ENCODE measurements at places on chromosomes 1 and 21. TPM values are rescaled to one million over a fixed set of nuclear protein-coding genes. Genes with fewer than 3 reads are reported as not detected.

GRCh38 chr1:205763980-205764379 is 11.3 kb downstream of the RAB29 start:
- H3K4me3 ChIP-seq: no peak overlapping the region
- no peaks in the 10 kb centered on the region for H3K27me3 ChIP-seq
- H3K4me1 ChIP-seq: no peaks in the 10 kb centered on the region
- no peaks in the 10 kb centered on the region for H3K36me3 ChIP-seq

GRCh38 chr1:115164484-115164883 is 75.2 kb upstream of the TSPAN2 start:
- H3K36me3 ChIP-seq: no peaks in the 10 kb centered on the region
- H3K27ac ChIP-seq: no peak overlapping the region
- no peak overlapping the region for H3K4me3 ChIP-seq
- H3K27me3 ChIP-seq: no peaks in the 10 kb centered on the region
- no peak for DNase-seq

DNA sequence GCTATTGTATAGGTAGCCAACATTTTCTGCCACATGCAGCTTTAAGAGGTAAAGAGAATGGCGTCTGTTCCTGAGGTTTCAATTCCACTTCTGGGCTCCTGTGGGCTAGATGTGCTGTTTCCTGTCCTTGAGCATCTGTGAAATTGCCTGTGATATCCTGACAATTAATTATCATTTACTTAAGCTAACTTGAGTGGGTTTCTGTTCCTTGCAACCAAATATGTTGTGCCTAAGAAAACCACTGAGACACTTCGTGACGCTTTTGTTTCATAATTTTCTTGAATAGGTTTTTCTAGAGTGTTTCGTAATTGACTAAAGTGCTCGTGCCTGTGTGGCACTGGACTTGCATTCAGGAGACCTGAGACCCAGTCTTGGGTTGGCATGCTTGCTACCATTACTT is 127.3 kb upstream of the POU3F1 start:
- no peaks in the 10 kb centered on the region for H3K27me3 ChIP-seq
- no peak for DNase-seq
- H3K4me1 ChIP-seq: no peaks in the 10 kb centered on the region
- no peaks in the 10 kb centered on the region for H3K36me3 ChIP-seq

- H3K36me3 ChIP-seq: peaks cover 14% of the 10 kb centered on the region
- H3K27me3 ChIP-seq: no peaks in the 10 kb centered on the region
- no peak for DNase-seq
- peak overlapping the region; percentile 56 for H3K27ac ChIP-seq
Observed at GRCh38 chr21:33761441-33762036, 119.2 kb downstream of the ITSN1 start.

GRCh38 chr1:241823925-241824324 is 24.1 kb upstream of the EXO1 start:
- H3K4me1 ChIP-seq: no peaks in the 10 kb centered on the region
- H3K27ac ChIP-seq: no peak overlapping the region
- no peak for DNase-seq
- no peak overlapping the region for H3K4me3 ChIP-seq

The RAB7B gene
- total RNA-seq: 0.66 TPM

The FCAMR gene
- not detected for total RNA-seq

The BARHL2 gene
- total RNA-seq: not detected

The PRR9 gene
- not detected for total RNA-seq

Measured in psoas muscle (tissue), 8 donors.